Ureter (tissue), 1 donor: ENCODE measurements at places on chromosomes 5 and 9. TPM values are rescaled to one million over a fixed set of nuclear protein-coding genes. Genes with fewer than 3 reads are reported as not detected.

The IFNA2 gene
- not detected for total RNA-seq

The SHOC1 gene
- 0.16 TPM for total RNA-seq

The PCDHGA8 gene
- 3.3 TPM for total RNA-seq

The PDE6A gene
- total RNA-seq: not detected

The CHSY3 gene
- total RNA-seq: 0.96 TPM

The PAM gene
- 124 TPM for total RNA-seq

GRCh38 chr5:115295777-115296123 is 704 bp downstream of the CCDC112 start:
- DNase-seq: no peak

GRCh38 chr5:76403766-76404222 is 709 bp downstream of the IQGAP2 start:
- peak; percentile 42 for DNase-seq

DNA sequence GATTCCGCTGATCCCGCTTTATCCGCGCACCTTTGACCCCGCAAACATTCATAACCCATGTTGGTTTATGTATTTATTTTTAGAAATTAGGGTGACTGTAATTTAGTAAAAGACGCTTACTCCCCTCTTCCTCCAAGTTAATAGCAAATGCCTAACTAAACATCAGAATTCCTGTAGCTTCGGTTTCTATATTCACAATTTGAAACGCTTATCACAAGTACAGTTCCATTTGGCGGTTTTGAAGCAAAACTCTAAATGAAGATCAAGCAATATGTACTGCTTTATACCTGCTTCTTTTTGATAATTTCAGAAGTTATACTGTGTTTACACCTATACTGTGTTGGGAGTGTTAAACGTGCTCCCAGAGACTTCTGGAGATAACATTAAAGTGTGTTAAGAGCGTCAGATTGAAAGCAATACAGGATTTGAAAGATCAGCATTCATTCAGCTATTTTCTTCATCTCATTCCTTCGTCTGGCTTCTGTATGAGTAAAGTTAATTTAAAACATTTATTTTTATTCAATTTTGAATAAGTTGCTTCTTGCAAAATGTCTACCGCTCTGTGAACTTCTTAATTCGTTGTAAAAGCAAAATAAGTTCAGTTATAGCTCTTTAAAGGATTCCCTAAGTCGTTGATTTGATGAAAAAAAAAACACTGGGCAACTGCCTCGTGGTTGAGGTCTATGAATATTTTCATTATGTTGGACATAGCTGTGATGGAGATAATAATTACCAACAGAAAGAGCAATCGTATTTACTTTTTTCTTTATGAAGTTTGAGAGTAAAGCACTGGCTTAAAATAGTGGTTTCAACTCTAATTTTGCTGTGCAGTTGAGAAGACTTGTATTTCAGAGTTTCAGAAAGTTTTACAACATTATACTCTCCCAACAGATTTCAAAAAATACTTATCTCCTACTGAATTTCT is 2.5 kb downstream of the PRDM6 start:
- no peak for DNase-seq

DNA sequence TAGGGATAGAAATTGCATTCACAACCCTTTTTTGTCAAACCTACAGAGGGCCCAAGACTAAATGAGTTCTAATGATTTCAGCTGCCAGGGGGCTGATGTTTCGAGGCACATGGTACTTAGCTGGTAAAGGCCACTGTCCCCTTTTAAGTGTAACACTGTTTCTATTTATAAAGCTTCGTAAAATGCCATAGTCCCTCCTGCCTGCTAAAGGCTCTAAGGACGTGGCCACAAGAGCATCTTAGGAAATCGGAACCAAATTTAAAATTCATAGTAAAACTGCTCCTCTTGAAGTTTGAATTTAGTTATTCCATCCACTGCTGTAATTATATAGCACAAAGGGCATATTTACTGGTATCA is 170.3 kb upstream of the WWC1 start:
- DNase-seq: no peak
